ENCODE measurements at places on chromosomes 1 and 21.

GRCh38 chr1:18079941-18080735 lies 27.5 kb upstream of the IGSF21 start:
- DNase-seq: no peak

DNA sequence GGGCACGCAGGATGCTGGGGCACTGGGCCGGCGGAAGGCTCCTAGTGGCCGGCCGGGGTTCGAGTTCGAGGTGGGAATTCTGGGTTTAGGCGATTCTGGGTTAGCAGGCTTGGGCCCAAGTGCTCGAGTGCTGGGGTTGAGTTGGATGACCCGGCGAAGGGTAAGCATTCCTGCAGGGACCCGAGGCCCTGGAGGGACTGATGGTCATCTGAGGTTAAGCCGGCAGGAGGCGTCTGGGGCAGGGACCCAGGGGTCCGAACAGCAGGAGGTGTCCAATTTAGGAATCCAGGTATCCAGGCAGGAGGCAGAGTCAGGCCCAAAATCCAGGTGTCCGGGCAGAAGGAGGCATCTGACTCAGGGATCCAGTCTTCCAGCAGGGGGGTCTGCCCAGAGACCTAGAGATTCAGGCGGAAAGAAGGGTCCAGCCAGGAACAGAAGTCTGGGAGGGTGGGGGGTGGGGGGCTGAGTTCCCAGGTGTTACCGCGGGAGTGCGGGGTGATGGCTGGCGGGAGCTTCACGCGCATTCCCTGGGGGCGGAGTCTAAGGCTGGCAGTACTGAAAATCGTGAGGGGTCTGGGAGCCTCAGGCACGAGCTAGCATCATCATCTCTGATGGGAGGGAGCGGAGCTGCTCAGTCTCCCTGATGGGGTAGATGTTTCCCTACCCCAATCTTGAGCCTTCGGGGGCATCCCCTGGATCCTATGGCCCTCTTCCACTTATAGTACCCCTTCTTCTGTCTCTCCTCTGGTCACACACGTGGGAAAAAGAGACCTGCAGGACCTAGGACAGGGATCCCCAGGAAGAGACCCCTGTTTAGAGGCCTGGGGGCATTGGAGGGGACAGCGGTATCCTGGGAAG lies 585 bp downstream of the GPR3 start:
- no peak for DNase-seq

DNA sequence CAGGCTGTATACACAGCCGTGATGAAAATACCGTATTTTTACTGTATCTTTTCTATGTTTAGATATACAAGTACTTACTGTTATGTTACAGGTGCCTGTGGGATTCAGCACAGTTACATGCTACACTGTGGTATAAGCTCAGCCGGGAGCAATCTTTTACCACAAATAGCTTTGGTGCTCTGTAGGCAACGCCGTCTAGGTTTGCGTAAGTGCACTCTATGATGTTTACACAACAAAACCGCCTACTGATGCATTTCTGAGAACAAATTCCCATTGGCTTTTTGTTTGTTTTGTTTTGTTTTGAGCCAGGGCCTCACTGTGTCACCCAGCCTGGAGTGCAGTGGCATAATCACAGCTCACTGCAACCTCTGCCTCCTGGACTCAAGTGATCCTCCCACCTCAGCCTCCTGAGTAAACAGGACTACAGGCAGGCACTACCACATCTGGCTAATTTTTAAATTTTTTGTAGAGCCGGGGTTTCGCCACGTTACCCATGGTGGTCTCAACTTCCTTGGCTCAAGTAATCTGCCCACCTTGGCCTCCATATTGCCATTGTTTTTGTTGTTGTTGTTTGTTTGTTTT lies 81.0 kb downstream of the SCCPDH start:
- DNase-seq: no peak

DNA sequence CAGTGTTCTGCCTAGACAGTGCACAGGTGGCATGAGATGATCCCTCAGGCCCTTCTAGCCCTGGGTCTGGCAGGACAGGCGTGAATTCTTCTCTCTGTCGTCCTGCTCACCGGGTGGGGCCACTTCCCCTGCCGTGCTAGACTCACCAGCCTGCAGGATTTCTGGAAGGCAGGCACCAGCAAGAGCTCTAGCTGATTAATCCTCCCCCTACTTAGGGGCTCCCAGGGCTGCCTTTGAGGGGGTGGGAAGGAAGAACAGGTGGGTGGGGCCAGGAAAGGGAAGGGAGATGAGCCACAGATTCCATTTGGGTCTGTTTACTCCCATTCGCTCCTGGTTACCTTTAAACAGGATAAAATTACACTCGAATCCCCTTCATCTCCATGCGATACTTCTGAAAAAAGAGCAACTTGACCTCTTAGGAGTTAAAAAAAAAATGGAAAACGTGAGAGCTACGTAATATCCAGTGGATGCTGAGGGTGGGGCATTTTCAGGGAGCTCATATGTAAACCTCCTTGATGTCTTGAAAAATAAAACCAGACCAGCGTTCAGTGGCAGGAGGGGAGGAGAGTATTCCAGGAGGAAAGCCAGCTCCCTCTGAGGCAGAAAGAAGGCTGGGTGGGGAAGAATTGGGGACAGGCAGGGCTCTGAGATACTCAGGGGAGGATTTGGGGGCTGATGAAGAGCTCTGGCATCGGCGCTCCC lies 665.5 kb downstream of the PTPRU start:
- no peak for DNase-seq

GRCh38 chr21:36909901-36910561 lies 56.4 kb downstream of the HLCS start:
- DNase-seq: no peak

GRCh38 chr1:109371341-109371739 lies 26.4 kb downstream of the SORT1 start:
- DNase-seq: no peak

DNA sequence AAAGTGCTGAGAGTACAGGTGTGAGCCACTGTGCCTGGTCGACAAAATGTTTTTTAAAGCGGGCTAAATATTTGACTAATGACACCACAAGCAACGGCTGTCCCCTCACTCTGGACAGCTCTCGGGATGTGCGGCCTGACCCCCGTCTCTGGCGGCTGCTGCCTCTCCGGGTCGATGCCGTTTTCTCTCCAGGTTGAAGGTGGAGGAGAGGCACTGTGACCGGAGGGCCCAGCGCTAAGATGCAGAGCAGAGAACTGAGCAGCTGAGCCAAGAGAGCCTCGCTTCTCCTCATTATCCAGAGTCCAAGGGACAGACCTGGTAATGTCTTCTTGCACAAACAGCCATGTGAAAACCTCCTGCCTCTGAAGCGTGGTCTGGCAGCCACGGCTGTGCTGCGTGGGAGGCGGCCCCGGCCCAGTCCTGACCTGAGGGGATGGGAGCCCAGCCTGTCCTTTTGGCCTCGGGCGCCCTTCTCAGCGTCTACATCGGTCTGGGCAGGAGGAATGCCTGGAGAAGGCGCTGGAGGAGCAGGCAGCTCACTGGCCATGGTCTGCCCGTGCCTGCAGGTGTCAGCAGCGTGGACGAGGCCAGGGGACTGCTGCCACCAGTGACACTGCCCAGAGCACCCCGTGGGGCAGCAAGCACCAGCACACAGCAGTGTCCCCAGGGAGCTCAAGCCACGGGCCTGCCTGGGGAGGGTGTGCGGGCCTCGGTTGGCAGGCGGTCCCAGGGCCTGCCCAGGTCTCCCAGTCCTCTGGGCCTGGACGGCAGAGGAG lies 10.3 kb downstream of the MORN1 start:
- no peak for DNase-seq

- DNase-seq: no peak
Measured at GRCh38 chr1:51877434-51878307, 856 bp downstream of the NRDC start.

DNA sequence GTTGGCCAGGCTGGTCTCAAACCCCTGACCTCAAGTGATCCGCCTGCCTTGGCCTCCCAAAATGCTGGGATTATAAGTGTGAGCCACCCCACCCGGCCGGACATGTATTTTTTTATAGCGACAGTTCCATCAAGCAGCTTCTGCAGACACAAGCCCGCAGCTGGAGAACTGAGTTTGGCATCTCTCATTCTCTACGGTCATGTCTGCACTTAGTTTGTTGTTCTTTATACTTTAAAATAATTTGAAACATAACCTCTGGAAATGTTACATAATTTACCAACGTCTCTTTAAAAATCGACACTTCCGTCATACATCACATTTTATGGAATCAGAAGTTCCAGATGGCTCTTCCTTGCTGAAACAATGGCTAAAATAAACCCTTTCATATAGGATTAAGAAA lies 183.6 kb downstream of the DYRK1A start:
- no peak for DNase-seq

GRCh38 chr1:236687273-236687672 lies 974 bp downstream of the ACTN2 start:
- DNase-seq: no peak

- no peak for DNase-seq
Measured at GRCh38 chr1:69504730-69505252, 62.9 kb upstream of the LRRC7 start.

DNA sequence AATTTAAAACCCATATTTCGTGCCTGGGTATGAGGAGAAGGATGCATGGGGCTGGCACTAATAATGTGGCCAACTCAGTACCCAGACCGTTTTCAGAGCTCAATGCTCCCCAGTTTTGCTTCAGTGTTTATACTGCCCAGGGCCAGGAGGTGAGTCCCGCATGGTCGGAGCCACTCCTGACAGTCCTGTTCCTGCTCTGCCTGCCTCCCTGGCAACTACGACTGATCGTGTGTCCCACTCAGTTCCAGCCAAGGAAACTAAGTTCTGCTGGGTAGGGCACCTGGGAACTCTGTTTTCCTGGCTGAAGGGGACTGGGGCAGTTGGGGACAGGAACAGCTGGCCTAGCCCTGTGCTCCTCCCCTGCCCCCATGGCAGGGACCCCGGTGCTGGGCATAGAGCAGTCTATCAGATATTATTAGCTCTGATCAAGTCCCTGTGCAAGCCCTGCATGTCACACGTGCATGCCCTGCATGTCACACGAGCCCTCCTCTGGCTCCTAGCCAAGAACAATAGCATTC lies 19.2 kb downstream of the S100A7 start:
- no peak for DNase-seq

DNA sequence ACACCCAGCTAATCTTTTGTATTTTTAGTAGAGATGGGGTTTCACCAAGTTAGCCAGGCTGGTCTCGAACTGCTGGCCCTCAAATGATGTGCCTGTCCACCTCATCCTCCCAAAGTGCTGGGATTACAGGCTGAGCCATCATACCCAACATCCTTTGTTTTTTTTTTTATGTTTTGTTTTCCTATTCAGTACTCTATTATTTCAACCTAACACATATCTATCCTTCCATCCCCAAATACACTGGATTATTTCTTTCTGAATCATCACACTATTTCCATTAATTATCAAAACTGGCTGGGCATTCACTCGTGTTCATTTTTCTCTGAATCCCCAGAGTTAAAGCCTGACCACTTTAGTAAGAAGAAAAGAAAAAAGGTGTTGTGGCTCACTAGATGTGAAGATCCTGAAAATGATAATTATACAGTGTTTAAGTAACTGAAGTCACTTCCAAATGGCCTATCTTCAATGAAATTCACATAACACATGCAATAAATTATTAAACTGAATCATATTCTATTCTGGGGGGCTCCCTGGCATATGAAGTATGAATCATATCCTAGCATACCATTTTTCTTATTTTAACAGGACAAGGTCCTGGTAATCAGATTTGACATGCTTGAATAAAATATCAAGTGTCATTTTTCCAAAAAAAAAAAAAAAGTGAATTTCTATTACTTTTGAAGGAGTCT lies 1754.2 kb downstream of the BRINP3 start:
- no peak for DNase-seq

- no peak for DNase-seq
Measured at GRCh38 chr1:7454052-7454815, 316.9 kb upstream of the VAMP3 start.

DNA sequence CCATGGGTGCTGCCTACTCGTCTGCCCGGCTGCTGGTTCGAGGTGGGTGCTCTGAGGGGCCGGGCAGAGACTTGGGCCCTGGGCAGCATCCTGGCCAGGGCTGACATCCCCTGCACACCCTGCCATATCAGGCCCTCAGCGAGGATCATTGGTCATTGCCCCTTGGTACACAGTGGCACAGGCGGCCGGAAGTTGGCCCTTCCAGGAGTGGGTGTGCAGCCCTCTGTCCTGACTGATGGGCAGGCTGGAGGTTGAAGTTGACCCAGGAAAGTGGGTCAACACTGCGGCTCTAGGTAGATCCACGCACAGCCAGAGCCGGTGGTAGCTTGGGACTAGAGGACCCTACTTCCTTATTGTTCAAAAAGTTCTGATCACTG lies 72.9 kb downstream of the TRIM11 start:
- no peak for DNase-seq

DNA sequence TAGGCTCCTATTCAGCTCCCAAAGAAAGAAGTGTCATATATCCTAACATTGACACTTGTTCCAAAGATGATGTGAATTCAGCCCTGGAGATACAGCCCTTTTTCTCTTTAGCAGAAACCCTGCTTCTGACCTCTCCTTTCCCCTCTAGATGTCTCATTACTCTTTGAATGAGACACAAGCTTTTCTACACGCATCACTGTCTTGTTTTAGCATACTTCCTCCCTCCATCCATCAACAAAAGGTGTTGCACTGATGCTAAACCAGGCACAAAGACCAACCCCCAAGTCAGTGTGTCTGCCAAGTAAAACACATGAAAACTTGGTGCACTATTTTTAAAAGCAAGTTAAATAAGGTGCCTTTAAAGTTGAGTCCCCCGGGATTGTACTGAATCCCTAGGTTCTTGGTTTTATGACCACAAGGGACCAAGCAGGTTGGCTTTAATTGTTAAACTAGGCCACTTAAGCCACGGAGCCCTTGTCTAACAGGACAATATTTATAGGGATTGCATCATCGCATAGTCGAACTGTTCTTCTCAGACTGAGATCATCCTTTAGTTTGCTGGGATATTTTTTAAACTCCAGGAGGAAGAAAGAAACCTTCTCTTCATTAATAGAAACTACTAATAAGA lies 101.0 kb upstream of the GUCA2B start:
- DNase-seq: no peak

DNA sequence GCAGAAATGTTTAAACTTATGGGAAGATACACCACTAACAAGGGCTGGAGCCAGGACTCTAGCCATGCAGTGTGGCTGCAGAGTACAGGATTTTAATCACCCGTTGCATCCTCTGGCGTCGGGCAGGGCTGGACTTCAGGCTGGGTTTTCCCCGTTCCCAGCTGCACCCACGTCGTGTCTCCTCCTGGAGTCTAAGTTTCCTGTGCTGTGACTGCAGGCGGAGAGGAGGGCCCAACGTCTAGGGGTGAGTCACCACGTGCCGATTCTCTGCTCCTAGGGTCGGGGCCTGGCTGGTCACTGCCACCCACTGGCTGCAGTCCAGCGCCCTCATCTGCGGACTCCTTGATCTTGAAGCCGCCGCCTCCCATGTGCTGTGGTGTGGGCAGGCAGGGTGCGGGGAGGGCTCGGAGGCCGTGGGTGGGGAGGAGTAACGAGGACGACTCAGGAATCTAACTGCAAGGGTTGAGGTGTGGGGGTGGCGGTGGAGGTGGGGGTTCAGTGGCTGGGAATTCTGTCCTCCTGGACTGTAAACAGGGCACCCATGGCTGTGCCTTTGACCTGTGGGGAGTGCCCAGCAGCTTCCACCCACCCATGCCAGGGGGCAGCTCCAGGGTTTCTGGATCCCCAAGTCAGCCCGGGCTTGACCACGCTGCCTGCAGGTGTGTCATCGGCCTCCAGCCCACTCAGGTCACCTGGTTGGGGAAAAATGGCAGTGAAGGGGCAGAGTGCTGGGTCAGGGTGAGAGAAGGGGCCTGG lies 77.8 kb downstream of the ALPL start:
- DNase-seq: no peak

GRCh38 chr1:22275626-22276395 lies 132.9 kb upstream of the WNT4 start:
- DNase-seq: no peak

- DNase-seq: no peak
Measured at GRCh38 chr1:58264462-58264861, 282.1 kb downstream of the OMA1 start.
